ENCODE measurements at places on chromosomes 5 and 9. TPM values are rescaled to one million over a fixed set of nuclear protein-coding genes. Genes with fewer than 3 reads are reported as not detected.

The PCDHB4 gene
- total RNA-seq: 2.4 TPM

The PLPP1 gene
- total RNA-seq: 28.9 TPM

The PFN3 gene
- 2.0 TPM for total RNA-seq

The URM1 gene
- total RNA-seq: 22.9 TPM

DNA sequence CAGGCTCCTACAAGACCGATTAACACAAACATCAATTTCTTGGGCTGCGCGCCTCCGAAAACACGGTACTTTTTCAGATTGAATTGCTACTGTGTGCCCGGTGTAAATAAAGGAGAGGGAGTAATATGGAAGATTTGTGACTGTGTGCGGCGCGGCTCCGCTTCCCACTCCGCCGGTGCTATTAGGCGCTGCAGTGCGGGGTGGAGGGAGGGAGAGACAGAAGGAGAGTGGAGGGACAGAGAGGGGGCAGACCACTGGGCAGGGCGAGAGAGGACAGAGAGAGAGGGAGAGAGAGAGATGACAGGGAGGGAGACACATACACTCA lies 24.7 kb upstream of the RNU6ATAC start:
- H3K4me1 ChIP-seq: no peaks in the 10 kb centered on the region
- DNase-seq: no peak

- no peaks in the 10 kb centered on the region for H3K27me3 ChIP-seq
- H3K27ac ChIP-seq: no peak overlapping the region
- DNase-seq: no peak
- no peak overlapping the region for H3K4me3 ChIP-seq
- H3K4me1 ChIP-seq: no peaks in the 10 kb centered on the region
- H3K36me3 ChIP-seq: no peaks in the 10 kb centered on the region
Observed at GRCh38 chr9:32413424-32413823, 29.0 kb downstream of the ACO1 start.

GRCh38 chr5:56358703-56359681 lies 125.9 kb upstream of the ANKRD55 start:
- H3K4me3 ChIP-seq: no peak overlapping the region
- H3K27ac ChIP-seq: peak overlapping the region; percentile 12
- no peak for DNase-seq
- H3K4me1 ChIP-seq: peaks cover 3% of the 10 kb centered on the region

DNA sequence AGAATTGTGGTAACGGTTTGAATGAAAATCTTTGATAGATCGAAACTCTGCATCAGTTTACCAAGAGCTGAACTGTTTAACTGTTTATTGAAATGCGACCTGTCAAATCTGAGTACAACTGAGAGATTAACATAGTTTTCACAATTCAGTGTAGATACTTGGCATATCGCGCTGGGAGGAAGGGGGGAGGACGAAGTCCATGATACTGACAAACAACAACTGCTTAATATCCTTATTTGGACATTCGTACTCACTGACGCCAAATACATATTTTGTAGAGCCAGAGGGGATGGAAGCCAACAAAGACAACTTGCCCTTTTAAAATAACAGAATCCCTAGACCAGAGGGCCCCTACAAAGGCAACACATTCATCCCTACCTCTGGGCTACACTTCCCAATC lies 93.2 kb downstream of the GLIS3 start:
- no peaks in the 10 kb centered on the region for H3K36me3 ChIP-seq
- no peaks in the 10 kb centered on the region for H3K4me1 ChIP-seq
- H3K27ac ChIP-seq: peak overlapping the region; percentile 42
- DNase-seq: no peak
